ENCODE measurements at places on chromosomes 3 and 15.

GRCh38 chr15:75694241-75695182 is 18.1 kb downstream of the CSPG4 start:
- DNase-seq: no peak

- no peak for DNase-seq
Observed at GRCh38 chr15:38991126-38991525, 426.5 kb upstream of the RASGRP1 start.

DNA sequence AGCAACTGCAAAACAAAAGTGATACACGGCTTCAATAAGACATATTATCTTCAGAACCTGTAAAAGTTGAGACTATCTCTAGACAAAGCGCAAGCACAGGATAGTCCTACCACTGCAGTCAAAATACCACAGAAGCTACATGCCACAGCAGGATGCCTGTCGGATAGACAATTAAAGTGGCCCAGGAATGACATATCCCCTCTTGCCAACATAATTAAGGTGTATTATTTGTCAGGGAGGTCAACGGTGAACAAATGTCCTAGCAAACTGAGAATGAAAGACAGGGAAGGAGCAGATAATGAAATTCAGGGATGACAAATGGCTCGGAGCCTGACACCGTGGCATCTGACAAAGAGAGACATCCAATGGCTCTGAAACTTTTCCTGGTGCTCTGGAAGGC is 185.7 kb downstream of the MECOM start:
- DNase-seq: no peak

DNA sequence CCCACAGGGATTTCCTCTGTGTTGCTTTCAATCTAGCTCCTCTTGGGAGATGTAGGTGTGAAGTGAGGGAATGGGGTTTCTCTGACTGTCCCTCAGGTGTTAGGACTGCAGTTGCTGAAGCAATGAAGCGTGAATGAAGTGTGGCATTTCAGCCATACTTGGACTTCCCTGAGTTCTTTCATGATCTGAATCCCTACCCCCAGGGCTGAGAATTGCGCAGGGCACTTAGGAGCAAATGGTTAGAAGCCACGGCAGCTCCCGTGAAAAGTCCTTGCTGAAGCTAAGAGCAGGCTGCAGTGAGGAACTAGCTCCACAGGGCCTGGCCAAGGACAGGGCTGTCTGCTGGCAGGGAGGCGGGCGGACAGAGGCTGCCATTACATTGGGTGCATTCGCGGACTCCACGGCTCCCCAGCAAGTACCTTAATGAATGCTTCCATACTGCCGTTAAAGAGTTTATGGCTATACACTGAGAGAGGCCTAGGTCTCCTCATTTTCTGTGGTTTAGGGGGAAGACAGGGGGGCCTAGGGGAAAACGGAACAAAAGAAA is 69.0 kb upstream of the RAD18 start:
- DNase-seq: no peak

DNA sequence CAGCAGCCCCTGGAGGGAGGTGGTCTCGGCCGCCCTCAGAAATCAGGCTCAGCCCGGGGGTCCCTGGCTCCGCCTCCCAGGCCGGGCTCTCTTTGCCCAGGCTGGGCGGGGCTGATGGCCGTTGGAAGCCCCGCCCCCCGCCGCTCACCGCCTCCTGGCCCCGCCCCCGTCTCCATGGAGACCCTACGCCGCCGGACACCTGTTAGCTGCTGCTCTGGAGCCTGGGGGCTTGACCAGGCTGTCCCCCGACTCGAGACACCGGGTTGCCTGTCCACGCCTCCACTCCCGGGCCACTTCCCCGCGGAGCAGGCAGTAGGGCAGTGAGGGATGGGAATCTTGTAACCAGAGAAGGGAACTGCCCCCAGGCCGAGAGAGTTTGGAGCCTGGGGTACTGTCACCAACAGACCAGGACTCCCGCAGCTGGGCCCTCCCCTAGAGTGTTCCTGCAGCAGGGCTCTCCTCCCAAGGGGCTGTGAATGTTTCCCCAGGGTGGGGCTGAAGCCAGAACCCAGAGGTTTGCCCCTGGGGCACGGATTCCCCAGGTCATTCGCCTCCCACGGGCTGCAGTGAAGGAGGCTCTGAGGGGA is 27.8 kb upstream of the RPL32 start:
- DNase-seq: peak; percentile 68
